ENCODE measurements at places on chromosomes 7 and 10.
A peak's percentile ranks its signal among the peaks of the same experiment; 100 is the strongest.

DNA sequence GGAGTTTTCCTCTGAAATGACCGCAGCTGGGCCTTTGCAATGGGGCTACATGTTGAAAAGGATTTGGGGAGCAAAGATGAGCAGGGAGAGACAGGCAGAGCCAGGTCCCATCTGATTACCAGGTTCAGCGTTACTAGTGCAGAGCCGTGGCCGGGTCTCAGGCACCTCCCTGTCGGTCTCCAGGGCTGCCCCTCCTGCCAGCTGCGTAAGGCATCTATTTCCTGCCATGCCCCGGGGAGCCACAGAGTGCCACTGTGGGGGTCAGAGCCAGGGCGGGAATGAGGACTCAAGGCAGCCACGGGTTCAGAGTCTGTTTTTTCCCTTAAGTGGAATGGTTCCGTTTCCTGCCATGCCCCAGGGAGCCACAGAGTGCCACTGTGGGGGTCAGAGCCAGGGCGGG is 382.6 kb upstream of the SHH start:
- DNase-seq = no peak

GRCh38 chr7:2637505-2638223 is 5.9 kb downstream of the TTYH3 start:
- DNase-seq = no peak

DNA sequence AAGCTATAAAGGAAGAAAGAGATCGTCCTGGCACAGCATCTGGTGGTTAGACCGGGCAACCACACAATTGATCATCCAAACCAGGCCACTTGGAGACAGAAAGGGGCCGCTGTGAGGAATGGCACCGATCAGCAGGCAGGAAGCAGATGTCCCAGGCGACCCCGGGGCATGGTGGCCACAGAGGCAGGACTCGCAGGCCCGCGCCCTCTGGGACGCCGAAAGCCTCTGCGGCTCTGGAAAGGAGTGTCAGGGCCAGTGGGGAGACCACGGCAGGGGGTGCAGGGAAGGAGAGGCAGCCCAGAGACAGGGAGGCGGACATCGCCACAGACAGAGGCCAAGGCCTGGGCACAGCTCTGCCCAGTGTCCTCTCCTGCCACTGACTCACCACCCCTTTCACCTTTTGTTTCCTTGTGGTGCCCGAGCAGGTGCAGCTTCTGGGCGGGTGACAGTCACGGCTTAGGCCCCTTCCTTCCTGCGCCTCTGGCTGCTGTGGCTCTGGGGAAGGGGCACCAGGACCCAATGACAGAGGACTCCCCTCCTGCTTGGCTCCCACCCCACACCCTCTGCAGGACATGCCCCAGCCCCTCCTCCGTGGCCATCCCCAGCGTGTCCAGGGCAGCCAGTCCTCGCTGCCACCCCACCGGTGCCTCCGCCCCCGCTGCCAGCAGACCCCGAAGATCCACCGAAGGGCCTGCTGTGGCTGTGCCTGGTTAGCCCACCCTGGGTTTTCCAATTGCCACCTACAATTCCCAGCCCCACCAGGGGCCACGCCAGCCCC is 10.9 kb downstream of the STK32C start:
- no peak for DNase-seq

GRCh38 chr10:61898435-61898778 is 3.1 kb upstream of the ARID5B start:
- DNase-seq = no peak

DNA sequence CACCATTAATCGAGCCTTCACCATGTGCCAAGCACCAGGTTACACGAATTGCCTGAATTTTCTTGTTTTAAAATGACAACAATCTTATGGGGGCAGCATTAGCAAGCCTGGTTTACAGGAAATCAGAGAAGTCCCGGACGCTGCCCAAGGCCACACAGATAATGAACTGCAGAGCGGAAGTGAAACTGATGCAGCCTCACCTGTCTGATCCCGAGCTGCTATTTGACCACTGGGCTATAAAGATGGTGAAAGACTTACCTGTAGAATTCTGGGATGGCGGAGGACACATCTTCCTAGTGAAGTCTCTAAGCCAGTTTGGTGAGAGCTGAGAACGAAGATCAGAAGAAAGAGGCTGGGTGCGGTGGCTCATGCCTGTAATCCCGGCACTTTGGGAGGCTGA is 21.7 kb upstream of the GALNTL5 start:
- DNase-seq = no peak

DNA sequence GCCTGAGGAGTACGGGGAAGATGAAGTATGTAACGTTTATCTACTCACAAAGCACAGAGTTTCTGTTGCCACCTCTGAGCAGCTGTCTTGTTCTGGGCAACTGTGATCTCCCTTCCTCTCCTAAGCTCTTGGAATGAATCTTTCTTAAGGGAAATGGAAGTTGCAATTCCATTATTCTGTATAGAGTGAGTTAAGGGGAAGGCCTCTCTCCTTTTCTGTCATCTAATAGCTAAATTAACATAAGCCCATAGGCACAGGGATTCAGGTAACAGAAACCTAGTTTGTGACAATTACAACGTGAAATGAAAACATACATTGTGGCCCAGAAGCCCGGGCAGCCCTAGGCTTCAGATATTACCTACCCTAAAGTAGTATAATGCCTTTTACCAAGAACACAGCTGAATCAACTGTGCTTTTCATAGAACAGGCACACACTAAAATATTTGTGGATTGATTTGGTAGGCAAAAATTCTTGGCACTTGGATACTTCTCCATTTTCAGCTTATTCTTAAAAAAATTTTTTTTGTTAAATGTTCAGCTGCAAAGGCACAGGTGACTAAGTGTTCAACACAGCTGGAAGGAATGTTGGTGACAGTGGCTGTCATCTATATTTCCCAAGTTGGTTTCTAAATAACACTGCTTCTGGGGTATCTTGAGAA is 3.8 kb upstream of the PDCD4 start:
- no peak for DNase-seq

DNA sequence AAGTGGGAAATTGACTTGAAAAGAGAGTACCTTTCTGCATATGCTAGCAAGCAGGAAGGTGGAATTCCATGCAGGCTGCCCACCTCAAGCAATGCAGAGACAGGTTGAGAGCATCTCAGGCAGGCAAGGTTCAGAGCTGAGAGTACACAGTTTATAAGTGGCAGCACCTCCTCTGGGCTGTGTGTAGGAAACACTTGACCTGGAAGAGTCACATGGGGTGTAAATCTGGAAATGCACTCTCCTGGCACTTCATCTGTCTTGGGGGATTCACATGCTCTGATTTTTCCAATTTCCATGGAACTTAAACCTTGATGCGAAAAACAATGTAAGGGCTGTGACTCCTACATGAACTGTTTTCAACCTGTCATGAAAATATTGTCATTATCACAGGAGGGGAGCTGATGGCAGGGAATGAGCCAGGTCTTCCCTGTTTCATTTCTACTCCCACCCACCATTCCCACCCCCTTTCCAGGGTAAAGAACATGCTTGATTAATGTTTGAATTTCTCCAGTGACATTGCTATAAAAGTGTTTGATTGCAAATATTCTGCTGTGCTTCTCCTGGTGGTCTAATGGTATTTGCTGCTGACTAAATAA is 328.3 kb downstream of the BICC1 start:
- DNase-seq = no peak

DNA sequence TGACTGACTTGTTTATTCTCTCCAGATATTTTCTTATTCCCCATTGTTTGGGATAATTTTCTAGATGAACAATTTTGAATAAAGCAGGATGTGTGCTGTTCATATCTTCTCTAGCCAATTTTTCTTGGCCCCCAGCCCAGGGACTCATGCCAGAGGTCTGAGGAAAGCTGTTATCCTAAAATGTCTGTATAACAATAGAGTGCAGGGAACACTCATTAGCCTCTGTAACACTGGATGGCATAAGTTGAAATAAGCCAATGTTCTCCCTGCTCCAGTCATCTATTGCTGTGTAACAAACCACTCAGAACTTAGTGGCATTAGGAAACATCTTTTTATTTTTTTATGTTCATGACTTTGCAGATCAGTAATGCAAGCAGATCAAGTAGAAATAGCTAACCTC is 121.7 kb upstream of the TRIM24 start:
- DNase-seq = no peak

DNA sequence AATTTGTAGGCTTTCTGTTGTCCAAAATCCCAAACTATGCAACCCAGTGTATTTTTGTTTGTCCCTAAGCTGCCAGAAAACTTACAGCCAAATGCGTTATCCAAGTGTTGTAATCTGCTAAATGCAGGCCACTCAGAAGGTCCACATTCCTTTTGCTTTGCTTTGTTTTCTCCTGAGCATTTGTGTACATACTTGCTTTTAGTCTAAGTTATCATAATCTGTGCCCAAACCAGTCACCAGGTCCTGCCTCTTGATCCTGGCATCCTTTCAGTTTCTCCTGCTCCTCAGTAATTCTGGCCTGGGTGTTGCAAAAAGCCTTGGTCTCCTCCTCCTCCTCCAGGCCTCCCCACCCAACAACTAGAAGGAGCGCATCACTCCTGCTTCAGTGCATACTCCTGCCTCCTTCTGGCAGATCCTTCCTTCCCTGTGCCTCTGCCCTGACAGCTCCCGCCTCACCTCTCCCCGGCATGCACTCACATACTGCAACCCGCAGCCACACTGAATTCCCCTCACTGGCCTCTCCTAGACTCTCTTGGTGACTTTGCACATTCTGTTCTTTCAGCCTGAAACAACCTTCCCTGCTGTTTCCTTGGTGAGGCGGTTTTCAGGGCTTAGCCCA is 2.3 kb downstream of the DENND2A start:
- DNase-seq = no peak

GRCh38 chr10:46240684-46241565 is 45.9 kb upstream of the ANTXRL start:
- no peak for DNase-seq

DNA sequence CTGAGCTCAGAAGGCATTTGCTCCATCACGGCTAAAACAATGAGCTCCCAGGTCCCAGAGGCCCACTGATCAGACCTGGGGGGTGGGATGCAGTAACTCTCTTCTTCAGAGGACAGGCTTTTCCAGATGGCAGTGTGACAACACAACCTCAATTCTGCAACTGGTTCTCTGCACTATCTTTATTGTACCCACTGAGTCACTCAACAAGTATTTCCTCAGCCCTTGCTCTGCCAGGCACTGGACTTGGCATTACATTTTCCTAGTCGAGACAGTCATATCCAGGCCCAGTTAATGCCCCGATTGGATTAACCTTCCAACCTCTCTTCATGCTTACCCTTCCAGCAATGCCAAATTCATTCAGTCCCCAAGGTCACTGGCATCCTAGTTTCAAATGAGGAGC is 72.6 kb downstream of the JAZF1 start:
- no peak for DNase-seq

GRCh38 chr7:24843821-24844434 is 86.7 kb upstream of the GSDME start:
- no peak for DNase-seq

- no peak for DNase-seq
Observed at GRCh38 chr7:29150856-29151255, 4.5 kb upstream of the CPVL start.

GRCh38 chr7:28062197-28062991 is 118.2 kb downstream of the JAZF1 start:
- DNase-seq = peak; percentile 40

DNA sequence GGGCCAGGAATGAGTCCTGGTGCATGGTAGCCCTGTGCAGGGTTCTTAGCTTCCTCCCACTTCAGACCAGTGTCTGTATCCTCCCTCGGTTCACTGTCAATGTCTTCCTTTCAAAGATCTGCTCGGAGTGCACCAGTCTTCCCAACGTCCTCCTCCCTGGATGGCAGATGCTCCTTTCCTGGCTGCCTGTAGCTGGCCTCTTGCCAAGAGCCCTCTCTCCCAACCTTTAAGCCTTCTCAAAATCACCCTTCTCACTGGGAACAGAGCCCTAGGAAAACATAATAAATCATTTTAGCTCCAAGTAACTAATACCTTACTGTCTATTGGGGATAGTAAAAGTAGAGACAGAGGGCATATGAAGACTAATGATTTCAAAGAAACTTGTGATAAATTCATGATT is 490.6 kb downstream of the CCSER2 start:
- DNase-seq = no peak

DNA sequence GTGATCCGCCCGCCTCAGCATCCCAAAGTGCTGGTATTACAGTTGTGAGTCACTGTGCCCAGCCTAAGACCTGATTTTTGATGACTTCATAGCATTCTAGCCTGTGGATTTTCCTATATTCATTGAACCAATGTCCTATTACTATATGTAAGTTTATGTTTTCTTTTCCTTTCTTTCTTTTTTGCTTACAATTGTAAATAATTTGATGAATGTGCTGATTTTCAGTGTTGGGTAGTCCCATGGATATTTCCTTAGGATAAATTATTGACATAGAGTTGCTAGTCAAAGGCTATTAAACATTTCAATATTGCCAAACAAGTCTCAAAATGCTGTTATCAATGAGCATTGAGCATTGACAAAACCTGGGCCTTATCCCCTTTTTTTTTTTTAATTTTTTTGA is 9.9 kb upstream of the PHYH start:
- DNase-seq = no peak

DNA sequence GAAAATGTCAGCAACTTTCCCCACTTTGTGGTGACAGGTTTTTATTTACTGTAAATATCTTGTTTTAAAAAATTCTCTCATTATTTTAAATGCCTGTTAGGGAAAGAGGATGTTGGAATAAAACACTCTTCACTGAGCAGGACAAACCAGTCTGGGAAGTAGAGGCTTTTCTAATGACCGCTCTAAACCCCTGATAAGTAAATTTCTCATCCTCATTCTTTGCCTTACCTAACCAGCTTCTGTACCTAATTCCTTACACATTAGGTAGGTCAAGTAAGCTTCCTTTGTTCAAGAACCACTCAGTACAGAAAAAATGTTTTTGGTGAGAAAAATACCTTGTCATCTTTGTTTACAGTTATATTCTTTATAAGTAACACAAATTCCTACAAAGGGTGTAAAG is 143.6 kb downstream of the GPR85 start:
- no peak for DNase-seq

- no peak for DNase-seq
Observed at GRCh38 chr10:103983367-103983911, 16.5 kb downstream of the SLK start.

DNA sequence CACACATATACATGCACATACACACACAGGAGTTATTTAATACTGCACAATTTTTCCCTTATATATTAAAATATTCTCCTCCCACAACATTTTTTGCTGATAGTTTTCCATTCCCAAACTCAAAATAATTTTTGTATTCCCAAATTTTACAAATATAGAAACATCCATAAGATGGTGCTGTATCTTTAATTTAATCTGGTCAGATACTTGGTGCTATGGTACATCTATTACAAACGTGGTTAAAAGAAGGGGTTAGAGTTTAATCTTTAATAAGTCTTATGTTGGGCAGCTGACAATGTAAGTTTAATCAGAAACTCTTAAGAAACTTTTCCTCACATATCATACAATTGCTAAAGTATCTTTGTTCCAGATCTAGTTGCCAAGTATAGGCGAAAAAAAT is 10.2 kb upstream of the CADPS2 start:
- no peak for DNase-seq

- peak; percentile 43 for DNase-seq
Observed at GRCh38 chr7:128869138-128869943, 6.7 kb downstream of the ATP6V1F start.

DNA sequence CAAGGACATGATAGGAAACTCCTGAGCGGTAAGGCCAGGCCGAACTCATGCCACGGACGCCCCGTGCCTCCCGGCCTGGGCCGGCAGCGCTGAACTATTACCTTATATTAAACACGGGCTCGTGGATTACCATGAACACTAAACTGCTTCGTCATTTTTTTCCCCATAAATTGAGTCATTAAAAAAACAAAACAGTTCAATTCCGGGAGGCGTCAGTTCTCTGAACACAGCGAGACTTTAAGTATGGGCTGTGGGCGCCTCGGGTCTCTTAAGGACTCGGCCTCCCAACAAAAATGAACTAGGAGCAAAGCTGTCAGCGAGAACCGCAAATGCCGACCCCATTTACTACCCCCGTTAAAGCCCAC is 519 bp downstream of the PITRM1 start:
- no peak for DNase-seq

GRCh38 chr7:95470452-95470851 is 15.3 kb upstream of the ASB4 start:
- no peak for DNase-seq

Data from prostate gland (tissue), 2 donors.